Activated T-helper 2 cell treated with anti-CD3 and anti-CD28 coated beads, Interferon-gamma antibody, Interleukin-2, Interleukin-4, amounts not matched to agents 10 μg/mL and 5 μg/mL and 100 μg/mL, durations not matched to agents 14 hours and 24 hours and 36 hours (primary cell): ENCODE measurements at places on chromosomes 16 and 17. TPM values are rescaled to one million over a fixed set of nuclear protein-coding genes. Genes with fewer than 3 reads are reported as not detected.

IRX3 gene
- 0.74 and 0.96 TPM in 2 replicates for total RNA-seq

BEAN1 gene
- total RNA-seq: not detected in 2 replicates

GINS3 gene
- 21.0 and 22.2 TPM in 2 replicates for total RNA-seq

RNF213 gene
- 297 and 309 TPM in 2 replicates for total RNA-seq

TNFRSF12A gene
- 9.6 and 11.6 TPM in 2 replicates for total RNA-seq

PRKCB gene
- total RNA-seq: 69.0 and 69.5 TPM in 2 replicates

KRTAP4-9 gene
- total RNA-seq: not detected in 2 replicates

MYH3 gene
- total RNA-seq: 3.9 and 4.6 TPM in 2 replicates

MED31 gene
- total RNA-seq: 19.1 and 24.2 TPM in 2 replicates

OR1A2 gene
- total RNA-seq: not detected in 2 replicates

TBC1D26 gene
- total RNA-seq: 0.23 TPM in 1 of 2 replicates, not detected in the other

TNFRSF13B gene
- 0.14 TPM in 1 of 2 replicates, not detected in the other for total RNA-seq

PRSS33 gene
- not detected in 2 replicates for total RNA-seq

RAMP2 gene
- total RNA-seq: not detected in 2 replicates

LRRC36 gene
- 0.60 and 0.89 TPM in 2 replicates for total RNA-seq

MMP28 gene
- not detected in 2 replicates for total RNA-seq

NDUFAB1 gene
- 132 and 142 TPM in 2 replicates for total RNA-seq

CCL1 gene
- total RNA-seq: 88.1 and 98.4 TPM in 2 replicates

DOC2B gene
- total RNA-seq: 0.30 and 0.37 TPM in 2 replicates

TRPV3 gene
- 0.46 and 0.92 TPM in 2 replicates for total RNA-seq

SLC52A1 gene
- 0.14 TPM in 2 replicates for total RNA-seq

ORMDL3 gene
- total RNA-seq: 66.1 and 74.3 TPM in 2 replicates

AOC3 gene
- total RNA-seq: 1.6 and 2.4 TPM in 2 replicates

ITGA2B gene
- 1.5 and 2.7 TPM in 2 replicates for total RNA-seq

KRTAP3-2 gene
- not detected in 2 replicates for total RNA-seq

TMIGD1 gene
- total RNA-seq: not detected in 2 replicates

KRT9 gene
- total RNA-seq: not detected in 2 replicates

KRT12 gene
- not detected in 2 replicates for total RNA-seq

MT1G gene
- total RNA-seq: 21.1 and 24.5 TPM in 2 replicates

LITAFD gene
- not detected in 2 replicates for total RNA-seq

TBX2 gene
- 0.14 and 0.21 TPM in 2 replicates for total RNA-seq

KRTAP2-1 gene
- total RNA-seq: not detected in 2 replicates

DRG2 gene
- total RNA-seq: 57.9 and 62.2 TPM in 2 replicates

CDRT15 gene
- total RNA-seq: not detected in 2 replicates

MYH11 gene
- not detected in 2 replicates for total RNA-seq

ABI3 gene
- 28.5 and 30.0 TPM in 2 replicates for total RNA-seq

PPP1R27 gene
- not detected in 2 replicates for total RNA-seq

CCL8 gene
- total RNA-seq: not detected in 2 replicates

SKA2 gene
- 62.2 and 69.9 TPM in 2 replicates for total RNA-seq

FAM20A gene
- not detected in 2 replicates for total RNA-seq

SRCIN1 gene
- total RNA-seq: 0.14 and 0.16 TPM in 2 replicates

CHST6 gene
- not detected in 2 replicates for total RNA-seq

ZPBP2 gene
- total RNA-seq: not detected in 2 replicates

KRT36 gene
- total RNA-seq: not detected in 2 replicates

HIC1 gene
- total RNA-seq: 42.6 and 43.5 TPM in 2 replicates

NOXO1 gene
- total RNA-seq: 0.21 and 0.23 TPM in 2 replicates

CACNA1H gene
- total RNA-seq: 0.09 TPM in 2 replicates

PDF gene
- total RNA-seq: 15.5 and 17.8 TPM in 2 replicates

PLEKHG4 gene
- total RNA-seq: 30.4 and 33.4 TPM in 2 replicates

NHERF2 gene
- 2.3 and 2.6 TPM in 2 replicates for total RNA-seq

IKZF3 gene
- 18.3 and 20.3 TPM in 2 replicates for total RNA-seq

ABCC12 gene
- not detected in 2 replicates for total RNA-seq

TMC6 gene
- 240 and 241 TPM in 2 replicates for total RNA-seq

CCL4 gene
- total RNA-seq: 136 and 150 TPM in 2 replicates

SHBG gene
- total RNA-seq: 0.46 TPM in 1 of 2 replicates, not detected in the other

MT2A gene
- 827 and 878 TPM in 2 replicates for total RNA-seq

PITPNM3 gene
- total RNA-seq: 0.52 and 1.1 TPM in 2 replicates

GAS7 gene
- 0.18 TPM in 1 of 2 replicates, not detected in the other for total RNA-seq

GPR179 gene
- not detected in 2 replicates for total RNA-seq

MPP2 gene
- 1.2 and 1.4 TPM in 2 replicates for total RNA-seq
